Activated CD4-positive, alpha-beta T cell treated with anti-CD3 and anti-CD28 coated beads, Interleukin-2, amount 50 U/mL, for 1 hour (primary cell): ENCODE measurements at places on chromosomes 16 and 17.

DNA sequence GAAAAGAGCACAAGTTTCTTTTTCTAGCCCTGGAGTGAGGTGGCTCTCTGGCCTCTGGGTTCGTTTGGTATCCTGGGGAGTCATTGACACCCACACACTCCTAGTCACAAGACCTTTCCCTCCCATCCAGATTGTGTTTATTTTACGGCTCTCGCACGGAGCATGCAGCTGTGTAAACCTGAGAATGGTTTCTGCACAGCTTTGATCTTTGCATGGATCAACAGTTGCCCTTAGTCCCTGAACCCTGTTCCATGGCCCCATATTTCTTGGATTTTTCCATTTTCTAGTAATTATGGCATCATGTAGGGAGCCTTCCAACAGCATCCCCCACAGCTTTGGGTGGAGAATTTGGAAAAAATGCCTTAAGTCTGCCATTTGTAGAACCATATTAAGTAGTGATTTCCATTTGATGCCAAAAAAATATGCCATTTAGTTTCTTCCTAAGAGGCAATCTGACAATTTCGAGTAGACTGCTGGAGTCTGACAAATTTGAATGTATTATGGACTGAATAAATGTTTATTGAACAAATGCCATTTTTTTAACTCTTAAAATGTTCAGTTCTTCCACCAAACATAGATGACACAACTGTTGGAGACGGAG is 197.7 kb downstream of the WWOX start:
- DNase-seq, result no peak

DNA sequence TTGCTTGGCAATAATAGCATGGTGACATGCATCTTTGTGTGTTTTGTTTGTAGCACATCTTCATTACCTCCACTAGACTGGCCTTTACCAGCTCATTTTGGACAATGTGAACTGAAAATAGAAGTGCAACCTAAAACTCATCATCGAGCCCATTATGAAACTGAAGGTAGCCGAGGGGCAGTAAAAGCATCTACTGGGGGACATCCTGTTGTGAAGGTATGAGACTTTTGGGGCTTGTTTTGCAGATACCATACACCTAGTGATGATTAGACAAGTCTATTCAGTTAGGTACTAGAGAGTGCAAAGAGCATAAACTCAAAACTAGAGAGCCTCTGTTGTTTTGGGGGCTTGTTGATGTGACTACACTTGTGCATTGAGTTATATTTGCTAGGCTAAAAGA is 41.2 kb downstream of the NFATC3 start:
- no peak for DNase-seq

DNA sequence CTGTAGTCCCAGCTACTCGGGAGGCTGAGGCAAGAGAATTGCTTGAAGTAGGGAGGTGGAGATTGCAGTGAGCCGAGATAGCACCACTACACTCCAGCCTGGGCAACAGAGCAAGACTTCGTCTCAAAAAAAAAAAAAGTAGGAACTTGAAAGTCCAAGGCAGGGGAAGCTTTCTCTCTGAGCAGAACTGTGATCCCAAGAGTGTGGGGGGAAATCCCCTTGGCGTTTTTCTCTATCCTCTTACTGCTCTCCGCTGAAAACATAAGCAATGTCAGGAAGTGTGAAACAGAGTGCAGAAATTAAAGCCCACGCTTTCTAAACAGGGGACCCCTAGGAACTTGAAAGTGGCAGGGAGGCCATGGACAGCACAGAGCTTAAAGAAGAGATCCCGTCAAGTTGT is 9.8 kb upstream of the CMTM3 start:
- no peak for DNase-seq

GRCh38 chr17:30292286-30292858 is 628 bp upstream of the BLMH start:
- DNase-seq, result no peak

GRCh38 chr17:55575058-55575636 is 63.9 kb upstream of the SMIM36 start:
- no peak for DNase-seq

- no peak for DNase-seq
Observed at GRCh38 chr16:54436346-54436745, 149.8 kb upstream of the IRX3 start.

DNA sequence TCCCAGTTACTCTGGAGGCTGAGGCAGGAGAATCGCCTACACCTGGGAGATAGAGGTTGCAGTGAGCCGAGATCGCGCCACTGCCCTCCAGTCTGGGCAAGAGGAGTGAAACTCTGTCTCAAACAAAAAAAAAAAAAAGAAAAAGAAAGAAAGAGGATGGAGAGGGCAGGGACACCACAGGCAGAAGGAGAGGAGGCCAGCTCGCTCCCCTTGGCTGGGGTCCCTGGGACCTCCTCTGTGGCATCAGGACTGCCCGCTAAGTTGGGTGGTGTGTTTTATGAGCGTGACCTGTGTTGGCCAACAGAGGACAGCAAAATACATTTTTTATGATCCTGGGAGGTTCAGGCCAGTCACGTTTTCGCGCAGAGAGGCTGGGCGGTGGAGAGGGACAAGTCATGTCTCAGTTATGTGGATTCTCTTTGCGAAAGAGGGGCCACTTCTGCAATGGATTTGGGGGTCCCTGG is 229.6 kb downstream of the MRTFB start:
- DNase-seq, result peak; percentile 23
